ENCODE measurements at places on chromosomes 2 and 18. TPM values are rescaled to one million over a fixed set of nuclear protein-coding genes. Genes with fewer than 3 reads are reported as not detected.

- ATAC-seq: no peak
These were observed 44.1 kb upstream of the EPAS1 start for GRCh38 chr2:46252891-46253659.

GRCh38 chr2:235024191-235024860, 72.5 kb downstream of the SH3BP4 start:
- no peak for ATAC-seq

The TEKT4 gene
- not detected for total RNA-seq

GRCh38 chr18:62242955-62243354, 55.9 kb downstream of the RELCH start:
- ATAC-seq: no peak

The EFR3B gene
- 1.7 TPM for total RNA-seq

The ARHGEF4 gene
- total RNA-seq: 22.5 TPM
